Eye (tissue), 1 donor: ENCODE measurements at places on chromosomes 3 and 15.
A peak's percentile ranks its signal among the peaks of the same experiment; 100 is the strongest.

DNA sequence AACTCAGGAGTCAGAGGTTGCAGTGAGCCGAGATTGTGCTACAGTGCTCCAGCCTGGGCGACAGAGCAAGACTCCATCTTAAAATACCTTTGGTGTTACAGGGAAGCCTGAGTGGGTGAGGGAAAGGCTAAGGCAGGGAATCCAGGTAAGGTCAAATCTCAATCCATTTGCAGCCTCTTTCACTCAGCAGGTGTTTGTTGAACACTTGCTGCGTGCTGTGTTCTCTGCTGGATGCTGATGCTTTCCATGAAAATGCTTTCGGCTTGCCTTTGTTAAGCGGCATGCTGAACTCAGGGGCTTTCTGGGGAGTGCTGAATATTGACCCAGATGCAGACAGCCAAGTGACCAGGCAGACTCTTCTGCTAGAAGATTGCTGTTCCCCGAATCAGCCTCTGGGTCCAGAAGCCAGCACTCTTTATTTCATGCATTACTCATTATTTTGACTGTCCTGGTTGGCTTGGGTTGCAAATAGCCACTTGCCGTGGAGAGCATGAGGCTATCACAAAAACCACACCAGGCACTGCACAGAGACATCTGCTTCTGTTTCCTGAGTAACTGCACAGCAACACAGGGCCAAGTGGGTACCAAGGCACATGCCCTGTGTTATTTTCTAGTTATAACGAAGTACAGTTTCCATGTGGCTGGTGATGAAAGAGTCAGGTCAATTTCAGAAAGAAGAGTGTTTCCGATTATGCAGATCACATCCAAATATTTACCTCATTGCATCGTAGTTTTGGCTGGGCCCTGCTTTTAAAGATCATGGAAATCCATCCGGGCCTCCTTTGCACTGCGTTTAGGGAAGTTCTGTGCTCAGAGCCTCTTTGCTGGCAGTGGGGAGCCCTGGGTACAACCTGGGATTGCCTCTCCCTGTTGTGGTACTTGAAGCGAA lies 88.6 kb downstream of the THSD4 start:
- DNase-seq: no peak

DNA sequence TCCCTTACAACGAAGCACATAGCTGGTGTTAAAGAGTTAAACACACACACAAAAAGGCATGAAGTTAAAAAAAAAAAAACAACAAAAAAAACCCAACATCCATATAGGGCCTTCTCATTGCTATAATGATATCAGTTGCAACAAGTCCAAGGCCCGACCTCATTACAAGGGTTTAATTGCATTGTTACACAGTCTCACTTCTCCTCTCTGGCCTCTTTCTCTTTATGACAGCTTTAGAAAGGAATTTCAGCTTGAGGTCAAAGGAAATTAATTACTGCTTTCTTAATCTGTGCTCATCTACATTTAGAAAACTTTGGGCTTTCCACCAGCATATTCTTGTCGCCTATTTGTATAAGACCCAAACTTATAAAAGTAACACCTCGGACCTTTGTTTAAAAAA lies 342.1 kb downstream of the NR2F2 start:
- DNase-seq: peak; percentile 63

GRCh38 chr3:47580481-47580880 lies 1.8 kb upstream of the CSPG5 start:
- peak; percentile 5 for DNase-seq

DNA sequence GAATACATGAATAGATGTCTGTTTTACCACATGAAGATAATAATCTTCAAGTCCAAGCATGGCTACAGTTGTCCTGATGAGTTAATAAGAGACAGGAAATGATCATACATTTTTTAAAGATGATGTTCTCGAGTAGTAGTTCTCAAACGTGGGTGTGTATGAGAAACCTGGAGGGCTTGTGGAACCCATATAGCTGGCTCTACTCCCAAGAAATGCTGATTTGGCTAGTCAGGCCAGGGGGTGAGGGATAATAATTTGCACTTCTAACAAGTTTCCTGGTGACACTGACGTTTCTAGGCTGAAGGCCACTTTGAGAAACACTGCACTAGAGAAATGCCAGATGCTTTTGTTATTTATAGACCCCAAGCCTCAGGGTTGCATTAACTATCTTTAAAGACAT lies 37.0 kb downstream of the ROPN1B start:
- DNase-seq: no peak

DNA sequence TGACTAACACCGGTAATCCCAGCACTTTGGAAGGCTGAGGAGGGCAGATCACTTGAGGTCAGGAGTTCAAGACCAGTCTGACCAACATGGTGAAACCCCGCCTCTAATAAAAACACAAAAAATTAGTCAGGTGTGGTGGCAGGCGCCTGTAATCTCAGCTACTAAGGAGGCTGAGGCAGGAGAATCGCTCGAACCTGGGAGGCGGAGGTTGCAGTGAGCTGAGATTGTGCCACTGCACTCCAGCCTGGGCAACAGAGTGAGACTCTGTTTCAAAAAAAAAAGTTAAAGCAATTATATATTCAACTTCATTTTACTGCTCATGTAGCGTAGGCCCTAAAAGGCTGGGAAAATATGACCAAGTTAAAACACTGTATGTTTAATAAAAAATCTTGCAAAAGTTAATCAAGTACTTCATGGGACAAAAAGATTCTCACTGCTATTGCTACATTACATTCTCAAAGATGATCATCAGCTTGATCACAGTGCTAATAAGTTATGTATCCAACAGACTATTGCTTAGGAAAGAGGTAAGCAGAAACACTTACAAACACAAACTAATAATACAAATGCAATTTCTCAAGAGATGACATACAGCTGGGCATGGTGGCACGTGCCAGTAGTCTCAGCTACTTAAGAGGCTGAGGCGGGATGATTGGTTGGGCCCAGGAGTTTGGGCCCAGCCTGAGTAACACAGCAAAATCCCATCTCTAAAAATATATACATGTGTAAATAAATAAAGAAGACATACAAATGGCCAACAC lies 2.7 kb downstream of the COPS2 start:
- DNase-seq: no peak

- DNase-seq: no peak
These were observed 7.7 kb upstream of the SEC13 start for GRCh38 chr3:10328460-10329071.

- no peak for DNase-seq
These were observed 2.7 kb downstream of the SST start for GRCh38 chr3:187667526-187667925.

- peak; percentile 46 for DNase-seq
These were observed 235.1 kb upstream of the GAP43 start for GRCh38 chr3:115388166-115388565.

DNA sequence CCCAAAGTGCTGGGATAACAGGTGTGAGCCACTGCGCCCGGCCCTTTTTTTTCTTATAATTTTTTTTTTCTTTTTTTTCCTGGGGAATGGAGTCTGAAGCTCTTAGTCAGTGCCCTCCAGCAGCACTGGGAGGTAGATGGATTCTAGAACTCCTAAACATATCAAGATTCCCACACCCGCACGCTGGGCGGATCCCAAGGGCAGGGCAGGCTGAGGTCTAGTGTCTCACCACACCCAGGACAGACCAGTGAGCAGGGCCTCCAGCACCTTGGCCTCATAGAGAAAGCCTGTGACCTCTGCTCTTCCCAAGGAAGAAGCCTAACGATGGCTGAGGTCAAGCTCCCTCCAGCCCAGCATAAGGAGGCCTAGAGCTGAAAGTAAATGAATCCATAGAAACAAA lies 153.7 kb upstream of the MEF2A start:
- DNase-seq: no peak

DNA sequence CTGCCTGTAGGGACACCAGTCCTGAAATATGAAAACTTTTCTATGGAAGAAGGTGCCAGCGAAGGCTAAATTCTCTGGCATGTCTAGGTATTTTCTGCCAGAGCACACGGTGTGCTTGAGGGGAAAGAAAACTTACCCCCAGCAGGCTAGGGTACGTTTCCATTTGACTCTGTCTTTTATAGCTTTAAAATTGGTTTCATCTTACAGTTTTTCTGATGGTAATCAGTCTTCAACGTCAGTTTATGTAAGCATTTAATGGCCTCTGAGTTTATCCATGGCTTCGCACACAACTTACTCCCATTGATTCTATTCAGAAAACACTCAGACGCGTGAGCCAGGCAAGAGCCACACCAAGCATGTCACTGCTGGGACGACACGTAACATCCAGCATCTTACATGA lies 249.7 kb downstream of the ADAMTS17 start:
- DNase-seq: no peak

DNA sequence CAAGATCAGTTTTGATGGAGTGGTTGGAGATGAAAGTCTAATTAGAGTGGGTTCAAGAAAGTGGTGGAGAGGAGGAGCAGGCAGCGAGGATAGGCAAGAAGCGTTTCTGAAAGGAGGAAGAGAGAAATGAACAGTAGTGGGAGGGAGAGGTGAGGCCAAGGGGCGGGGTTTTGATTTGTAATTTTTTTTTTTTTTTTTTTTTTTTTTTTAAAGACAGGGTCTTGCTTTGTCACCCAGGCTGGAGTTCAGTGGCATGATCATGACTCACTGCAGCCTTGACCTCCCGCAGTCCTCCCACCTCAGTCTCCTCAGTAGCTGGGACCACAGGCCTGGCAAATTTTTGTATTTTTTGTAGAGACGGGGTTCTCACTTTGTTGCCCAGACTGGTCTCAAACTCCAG lies 36.6 kb downstream of the MRAS start:
- DNase-seq: no peak

DNA sequence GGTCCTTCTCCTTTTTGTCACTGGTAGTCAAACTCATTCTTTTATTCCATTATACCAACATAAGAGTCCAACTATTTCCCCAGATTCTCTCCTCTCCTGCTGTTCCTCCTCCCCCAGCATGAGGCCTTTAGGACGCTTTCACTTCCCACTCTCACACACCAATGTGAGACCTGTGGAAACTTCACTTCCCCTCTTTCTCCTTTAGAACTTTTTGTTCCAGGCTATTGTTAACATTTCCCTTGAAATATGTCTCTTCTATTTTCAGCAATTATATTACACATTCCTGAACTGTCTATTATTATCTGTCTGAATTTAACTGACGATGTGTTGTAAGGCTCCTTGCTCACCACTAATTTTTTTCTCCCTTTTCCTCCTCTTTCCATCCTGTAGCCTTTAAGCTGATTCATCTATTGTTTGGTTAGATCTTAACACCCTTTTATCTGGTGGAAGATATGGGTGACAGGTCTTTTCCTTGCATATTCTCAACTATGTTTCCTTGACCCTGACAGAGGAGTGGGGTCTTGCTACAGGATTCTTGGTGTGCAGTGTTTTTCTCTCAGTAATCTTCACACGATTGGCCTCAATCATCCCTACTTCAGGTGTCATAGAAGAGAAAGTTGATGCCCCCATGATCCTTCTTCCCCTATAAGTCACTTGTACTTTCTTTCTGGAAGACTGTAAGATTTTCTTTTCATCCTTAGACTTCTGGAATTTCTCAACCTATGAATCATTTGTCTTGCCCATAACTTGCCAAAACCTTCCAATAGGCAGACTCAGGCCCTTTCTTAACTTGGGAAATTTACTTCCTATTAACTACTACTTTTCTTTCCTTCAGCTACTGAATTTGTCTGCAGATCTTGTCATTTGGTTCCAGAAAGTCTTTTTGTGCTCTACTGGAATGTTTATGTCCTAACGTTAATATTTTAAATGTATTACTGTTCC lies 5.9 kb downstream of the CYP19A1 start:
- DNase-seq: no peak

DNA sequence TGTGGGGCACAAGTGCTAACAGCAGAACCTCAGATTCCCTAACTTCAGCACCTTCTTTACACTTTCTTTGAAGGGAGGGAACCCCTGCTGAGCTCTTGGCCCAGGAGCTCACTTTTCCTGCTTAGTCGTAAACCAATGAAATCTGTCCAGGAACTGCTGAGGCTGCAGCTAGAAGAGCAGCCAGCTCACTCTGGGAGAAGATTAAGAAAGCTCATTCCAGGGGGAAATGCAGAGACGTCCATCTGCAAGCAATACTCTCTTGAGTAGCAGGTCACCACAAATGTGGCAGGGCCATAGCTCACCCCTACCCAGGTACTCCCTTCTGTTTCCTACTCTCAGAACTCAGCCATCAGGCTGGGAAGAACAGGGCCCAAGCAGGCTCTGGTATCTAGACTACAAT lies 103.3 kb downstream of the WDR76 start:
- DNase-seq: no peak

GRCh38 chr3:106710596-106710995 lies 666.6 kb upstream of the CCDC54 start:
- no peak for DNase-seq

- DNase-seq: peak; percentile 51
These were observed 165.7 kb upstream of the TSC22D2 start for GRCh38 chr3:150242220-150242936.

GRCh38 chr15:101045835-101046691 lies 126.9 kb downstream of the LRRK1 start:
- DNase-seq: no peak

GRCh38 chr3:37630441-37630840 lies 231.2 kb upstream of the CTDSPL start:
- DNase-seq: no peak

DNA sequence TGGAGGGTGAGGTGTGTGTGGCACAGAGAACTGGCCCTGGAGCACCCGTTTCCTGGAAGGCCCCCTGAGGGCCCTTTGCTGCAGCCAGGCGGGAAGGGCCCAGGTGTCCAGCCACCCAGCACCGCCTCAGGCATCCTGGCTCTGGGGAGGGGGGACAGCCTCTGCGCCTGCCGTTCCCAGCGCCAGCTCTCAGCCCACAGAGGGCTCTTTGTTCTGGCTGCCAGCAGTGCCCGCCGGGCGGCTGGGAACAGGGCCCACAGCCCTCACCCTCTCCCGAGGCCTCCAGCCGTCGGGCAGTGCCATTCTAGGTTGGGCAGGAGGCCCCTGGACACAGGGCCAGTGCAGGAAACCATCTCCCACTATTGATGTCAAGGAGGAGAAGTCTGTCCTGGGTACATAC lies 8.3 kb downstream of the SLC38A3 start:
- no peak for DNase-seq

DNA sequence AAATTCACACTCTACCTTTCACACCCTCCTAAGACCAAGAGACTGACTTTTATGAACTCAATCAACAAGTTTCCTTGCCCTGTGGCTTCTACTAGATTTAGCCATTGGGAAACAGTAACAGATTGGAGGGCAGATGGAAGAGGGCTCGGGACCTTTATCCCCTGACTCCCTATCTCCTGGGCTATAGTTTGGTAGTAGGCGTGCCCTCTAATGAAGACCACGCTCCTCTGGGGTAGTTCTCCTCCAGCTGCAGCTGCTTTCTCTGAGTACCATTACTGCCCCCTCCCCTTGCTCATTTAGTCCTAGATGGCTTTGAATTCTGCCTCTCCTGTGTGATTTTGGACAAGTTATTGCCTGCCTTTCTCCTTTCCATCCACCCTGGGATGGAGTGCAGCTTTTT lies 33.3 kb downstream of the FMN1 start:
- DNase-seq: no peak

DNA sequence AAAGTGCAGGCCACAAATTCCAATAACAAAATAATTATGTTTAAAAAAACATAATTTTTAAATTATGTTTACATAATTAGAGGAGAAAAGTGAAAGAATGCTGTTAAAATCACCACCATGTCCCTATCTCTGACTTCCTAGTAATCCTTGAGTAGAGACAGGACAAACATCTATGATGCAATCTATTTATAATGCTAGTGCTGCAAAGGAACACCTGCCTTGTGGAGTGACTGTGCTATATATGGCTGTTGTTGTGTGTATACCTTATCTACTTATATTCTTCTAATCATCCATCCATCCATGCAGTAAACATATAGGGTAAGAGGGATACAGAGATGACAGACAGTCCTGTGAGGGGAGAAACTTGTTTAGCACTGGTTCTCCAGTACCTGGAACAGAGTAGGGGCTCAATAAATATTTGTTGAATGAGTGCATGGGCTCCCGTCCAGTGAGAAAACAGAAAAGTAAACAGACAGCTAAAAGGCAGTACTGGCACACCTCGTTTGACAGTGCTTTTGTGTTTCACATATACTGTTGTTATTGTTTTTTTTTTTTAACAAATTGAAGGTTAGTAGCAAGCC lies 229.3 kb upstream of the UBE2E1 start:
- no peak for DNase-seq
